NCI-H2107 (cell line): ENCODE measurements at places on chromosomes 13 and 19.

DNA sequence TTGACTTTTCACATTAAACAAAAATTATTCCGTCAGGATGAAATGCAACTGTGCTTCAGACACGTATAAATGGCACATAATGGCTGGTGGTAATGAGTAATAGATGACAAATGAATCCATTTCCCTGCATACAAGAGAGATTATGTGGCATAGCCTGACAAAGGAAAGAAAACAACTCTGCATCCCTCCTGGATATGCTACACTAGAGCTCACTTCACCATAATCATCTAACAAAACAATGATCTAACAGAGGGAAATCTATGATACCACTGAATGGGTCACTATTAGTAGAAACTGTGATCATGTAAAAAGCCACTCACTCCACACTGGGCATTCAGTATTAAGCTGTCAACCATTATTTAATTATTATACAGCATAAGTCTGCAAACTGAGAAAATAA lies 1498.4 kb downstream of the EFNB2 start:
- no peak for DNase-seq

- no peak for DNase-seq
Observed at GRCh38 chr19:50724522-50725217, 1.5 kb downstream of the CLEC11A start.

DNA sequence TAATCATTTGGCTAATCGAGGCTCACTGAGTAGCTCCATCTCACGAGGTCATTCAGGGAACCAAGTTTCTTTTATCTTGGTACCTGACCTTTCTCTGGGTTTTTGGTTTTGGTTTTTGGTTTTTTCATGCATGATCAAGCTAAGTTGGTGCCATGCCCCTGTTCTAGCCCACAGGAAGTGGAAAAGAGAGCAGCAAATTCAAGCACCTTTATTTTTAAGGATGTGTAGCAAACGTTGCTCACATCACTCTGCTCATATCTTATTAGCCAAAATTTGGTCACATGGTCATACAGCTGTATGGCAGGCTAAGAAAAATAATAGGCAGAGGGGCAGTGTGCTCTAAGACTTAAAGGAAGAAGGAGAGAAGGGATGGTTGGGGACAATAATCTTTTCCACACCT lies 593.5 kb downstream of the DIAPH3 start:
- DNase-seq, result no peak

DNA sequence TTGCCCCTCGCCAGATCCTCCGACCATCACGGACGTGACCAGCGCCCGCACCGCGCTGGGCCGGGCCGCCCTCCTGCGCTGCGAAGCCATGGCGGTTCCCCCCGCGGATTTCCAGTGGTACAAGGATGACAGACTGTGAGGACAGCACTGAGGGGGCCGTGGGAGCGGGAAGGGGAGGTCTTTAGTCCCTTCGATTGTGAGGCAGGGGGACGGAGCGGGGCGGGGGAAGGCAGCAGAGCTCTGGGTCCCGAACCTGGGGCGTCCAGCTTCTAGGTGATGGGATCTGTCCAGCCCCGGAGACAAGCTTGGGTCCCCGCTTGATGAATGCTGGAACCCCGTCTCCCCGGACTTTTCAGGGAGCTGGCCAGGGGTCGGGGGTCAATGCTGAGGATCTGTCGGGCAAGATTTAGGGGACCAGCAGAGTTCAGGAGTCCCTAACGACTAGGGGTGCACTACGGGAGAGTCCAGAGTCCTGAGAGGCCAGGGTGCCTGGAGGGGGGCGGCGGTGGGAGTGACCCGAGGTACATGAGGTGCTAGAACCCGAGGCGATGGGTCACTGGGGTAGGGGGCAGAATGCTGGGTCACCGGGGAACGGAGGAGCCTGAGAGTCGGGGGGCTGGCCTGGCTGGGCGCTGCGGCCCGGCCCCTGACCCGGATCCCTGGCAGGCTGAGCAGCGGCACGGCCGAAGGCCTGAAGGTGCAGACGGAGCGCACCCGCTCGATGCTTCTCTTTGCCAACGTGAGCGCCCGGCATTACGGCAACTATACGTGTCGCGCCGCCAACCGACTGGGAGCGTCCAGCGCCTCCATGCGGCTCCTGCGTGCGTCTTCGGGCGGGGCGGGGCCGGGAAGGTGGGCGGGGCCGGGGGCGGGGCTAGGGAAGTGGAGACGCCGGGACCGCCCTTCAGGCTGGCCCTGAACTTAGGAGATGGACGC lies 14.6 kb downstream of the VSIG10L start:
- DNase-seq, result no peak

DNA sequence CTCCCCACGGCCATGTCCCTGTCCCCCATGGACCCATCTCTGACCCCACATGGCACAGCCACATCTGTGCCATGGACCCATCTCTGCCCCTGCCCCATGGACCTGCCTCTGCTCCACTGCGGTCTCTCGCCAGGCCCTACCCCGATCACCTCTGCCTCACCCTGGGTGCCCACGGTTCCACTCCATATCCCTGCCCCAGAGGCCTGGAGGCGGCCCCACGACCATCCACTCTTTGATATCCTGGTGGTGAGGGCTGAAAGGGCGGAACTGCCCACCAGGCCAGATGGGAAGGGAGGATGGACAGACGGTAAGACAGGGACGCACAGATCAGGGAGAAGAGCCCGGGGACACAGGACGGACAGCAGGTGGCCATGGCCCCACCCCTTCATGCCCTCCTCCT lies 327 bp downstream of the PTGER1 start:
- no peak for DNase-seq

DNA sequence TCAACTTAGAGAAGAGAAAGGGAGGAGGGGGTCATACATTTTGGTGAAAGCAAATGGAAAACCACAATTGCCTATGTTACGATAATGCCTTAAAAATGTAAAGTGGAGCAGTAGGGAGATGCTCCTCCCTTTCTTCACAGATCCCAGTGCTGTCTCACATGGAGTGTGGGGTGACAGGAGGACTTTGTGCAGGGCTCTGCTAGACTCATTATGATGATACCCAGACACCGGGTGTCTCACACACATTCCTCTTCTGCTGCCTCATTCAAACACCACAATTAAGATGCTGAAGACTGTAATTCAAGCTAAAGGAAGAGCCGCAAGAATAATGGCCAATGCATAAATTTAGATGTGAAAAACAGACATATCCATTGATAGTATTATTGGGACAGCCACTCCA lies 150.6 kb downstream of the LHFPL6 start:
- no peak for DNase-seq

GRCh38 chr13:85825454-85825853 lies 26.2 kb upstream of the SLITRK6 start:
- no peak for DNase-seq
